ENCODE measurements at places on chromosomes 3 and 15.

GRCh38 chr15:48544778-48545177 lies 100.7 kb downstream of the FBN1 start:
- no peak for DNase-seq

DNA sequence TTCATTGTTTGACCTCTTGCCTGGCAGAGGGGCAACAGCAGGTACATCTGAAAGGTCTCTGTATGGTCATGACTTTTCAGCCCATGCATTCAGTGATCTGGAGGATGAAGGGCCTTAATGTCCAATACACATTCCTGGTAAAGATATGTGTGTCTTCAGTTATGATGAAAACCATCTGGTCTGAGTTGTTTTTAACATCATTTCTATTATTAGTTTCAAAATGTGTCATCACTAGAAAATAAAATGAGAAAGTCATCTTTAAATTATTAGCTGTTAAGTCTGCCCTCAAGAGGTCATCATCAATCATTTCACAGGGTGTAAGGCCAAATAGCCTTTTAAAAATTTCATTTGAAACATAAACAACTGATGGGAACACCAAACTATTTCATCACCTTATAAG lies 92.1 kb upstream of the PLSCR4 start:
- DNase-seq: no peak

DNA sequence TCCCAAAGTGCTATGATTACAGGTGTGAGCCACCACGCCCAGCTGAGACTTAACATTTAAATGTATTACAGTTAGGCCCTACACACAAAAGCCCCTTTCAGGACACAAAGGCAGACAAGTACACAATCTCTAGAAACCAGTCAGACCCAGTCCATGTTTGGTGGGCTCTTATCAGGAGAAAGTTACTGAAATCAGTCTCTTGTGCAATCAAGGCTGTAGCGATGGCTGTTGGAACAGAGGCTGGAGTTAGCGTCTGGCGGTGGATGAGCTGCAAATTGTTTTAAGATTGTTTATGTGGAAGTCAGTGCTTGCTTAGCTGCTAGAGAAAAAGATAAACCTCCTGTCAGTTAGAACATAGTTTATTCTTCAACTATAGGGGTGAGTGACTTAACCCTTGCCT lies 89.5 kb upstream of the SNRPN start:
- DNase-seq: no peak

- no peak for DNase-seq
Observed at GRCh38 chr3:50237133-50237651, 1.2 kb downstream of the GNAI2 start.

GRCh38 chr3:104526901-104527401 lies 839.8 kb upstream of the ALCAM start:
- DNase-seq: no peak

DNA sequence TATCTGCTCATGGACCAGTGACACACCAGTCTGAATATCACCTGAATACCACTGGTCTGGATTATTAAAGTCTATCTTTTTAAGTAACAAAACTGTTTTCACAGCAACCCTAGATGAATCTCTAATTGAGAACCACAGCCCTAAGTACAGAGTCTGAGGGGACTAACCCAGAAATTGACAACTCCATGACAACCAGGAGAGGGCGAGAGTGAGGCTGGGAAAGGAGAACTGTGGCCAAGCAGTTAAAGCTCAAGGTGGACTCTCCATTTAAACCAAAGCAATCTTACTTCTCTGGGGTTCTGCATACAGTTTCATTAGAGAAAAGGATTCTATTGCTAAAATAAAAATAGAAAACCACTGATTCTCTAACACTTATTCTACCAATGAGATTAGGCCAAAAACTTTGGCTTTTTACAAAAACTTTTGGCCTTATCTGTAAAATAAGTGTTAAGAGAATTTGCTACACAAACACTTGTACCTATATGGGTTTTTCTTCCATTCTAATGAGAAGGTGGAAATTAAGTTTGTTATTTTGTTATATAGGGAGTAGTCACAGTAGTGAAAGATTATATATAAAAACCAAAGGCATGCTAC lies 11.4 kb downstream of the NEK10 start:
- DNase-seq: peak; percentile 14

DNA sequence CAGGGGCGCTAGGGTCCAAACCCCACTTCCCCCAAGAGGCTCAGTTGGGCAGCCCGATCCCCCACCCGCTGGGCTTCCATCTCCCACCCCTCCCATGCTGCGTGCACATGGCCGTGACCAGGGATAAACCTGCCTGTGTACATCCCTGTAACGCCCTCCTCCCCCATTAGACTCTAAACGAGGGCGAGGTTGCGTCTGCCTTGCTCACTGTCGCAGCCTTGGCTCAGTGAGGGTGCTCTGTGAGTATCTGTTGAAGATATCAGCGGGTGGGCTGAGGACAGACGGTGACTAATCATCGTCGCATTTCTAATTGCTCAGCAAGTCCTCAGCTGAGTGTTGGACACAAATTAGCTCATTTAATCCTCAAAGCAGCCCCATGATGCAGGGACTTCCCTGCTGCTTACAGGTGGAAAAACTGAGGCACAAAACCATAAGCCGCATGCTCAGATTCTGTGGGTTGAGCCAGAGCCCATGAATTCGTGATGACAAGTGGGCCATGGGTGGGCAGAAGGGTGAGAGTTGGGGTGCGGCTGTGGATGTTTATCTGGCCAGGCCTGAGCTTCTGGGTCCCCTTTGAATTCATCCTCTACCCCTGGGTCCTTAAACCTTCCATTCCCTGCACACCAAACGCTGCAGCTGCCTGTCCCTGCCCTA lies 26.0 kb downstream of the FBLN2 start:
- peak; percentile 27 for DNase-seq
